GM12891 (cell line): ENCODE measurements at places on chromosomes 2 and 18.

- DNase-seq = no peak
Observed at GRCh38 chr2:159067971-159068370, 99.5 kb downstream of the TANC1 start.

DNA sequence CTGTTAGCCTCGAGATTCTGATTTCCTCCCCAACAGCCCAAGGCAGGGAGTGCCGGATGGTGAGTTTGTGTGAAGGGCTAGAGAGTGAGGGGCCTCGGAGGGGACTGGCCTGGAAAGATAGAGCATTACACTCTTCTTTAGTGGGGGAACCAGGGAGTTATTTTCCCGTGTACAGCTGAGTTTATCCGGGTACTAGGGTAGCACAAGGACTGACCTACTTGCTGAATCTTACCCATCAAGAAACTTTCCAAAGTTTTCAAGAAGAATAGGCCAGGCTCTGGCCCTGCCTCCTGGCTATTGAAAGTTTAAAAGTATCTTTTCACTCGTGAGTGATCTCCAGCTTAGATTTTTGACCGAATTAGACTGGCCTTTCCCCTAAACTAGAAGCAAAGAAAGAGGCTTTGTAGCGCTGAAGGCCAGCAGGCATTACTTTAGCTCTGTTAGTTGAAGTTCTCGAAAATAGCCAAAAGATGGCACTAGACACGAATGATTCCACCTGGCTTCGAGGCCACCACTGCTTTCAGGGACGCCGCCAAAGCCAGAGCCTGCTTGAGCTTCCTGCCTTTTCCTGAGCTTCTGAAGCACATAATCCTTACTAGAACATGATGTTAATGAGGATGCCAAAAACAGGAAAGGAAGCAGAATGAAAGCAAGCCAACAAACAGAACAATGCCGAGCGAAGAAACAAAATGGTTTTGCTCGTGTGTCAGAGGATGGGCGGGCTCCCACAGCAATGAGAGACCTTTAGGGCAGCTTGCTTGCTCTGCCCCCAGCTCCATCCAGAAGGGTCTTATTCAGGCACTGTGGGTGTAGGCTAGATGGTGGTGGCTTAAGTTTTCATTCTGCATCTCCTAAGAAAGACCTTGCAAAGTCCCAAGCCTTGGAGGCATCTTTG, 55.8 kb downstream of the TSN start:
- DNase-seq = no peak

GRCh38 chr2:1605102-1606045, 138.9 kb downstream of the PXDN start:
- DNase-seq = no peak

GRCh38 chr2:113986762-113987290, 96.9 kb downstream of the ACTR3 start:
- no peak for DNase-seq

DNA sequence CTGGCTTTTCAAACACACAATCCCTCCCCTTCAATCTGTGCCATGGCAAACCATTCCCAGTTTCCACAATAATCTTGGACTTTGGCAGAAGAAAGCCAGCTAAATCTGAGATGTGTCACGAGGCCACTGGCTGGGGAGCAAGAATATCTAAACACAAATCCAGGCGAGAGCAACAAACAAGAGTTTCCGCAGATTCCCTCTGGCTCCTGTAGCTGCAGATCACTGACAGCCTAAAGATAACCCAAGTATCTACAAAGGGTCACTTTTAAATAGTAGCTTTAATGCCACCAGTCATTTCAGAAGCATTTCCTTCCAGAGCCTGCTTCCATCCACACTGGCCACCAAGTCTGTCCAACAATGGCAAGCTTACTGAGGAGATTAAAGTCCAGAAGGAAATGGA, 86.9 kb downstream of the ACVR1 start:
- no peak for DNase-seq

DNA sequence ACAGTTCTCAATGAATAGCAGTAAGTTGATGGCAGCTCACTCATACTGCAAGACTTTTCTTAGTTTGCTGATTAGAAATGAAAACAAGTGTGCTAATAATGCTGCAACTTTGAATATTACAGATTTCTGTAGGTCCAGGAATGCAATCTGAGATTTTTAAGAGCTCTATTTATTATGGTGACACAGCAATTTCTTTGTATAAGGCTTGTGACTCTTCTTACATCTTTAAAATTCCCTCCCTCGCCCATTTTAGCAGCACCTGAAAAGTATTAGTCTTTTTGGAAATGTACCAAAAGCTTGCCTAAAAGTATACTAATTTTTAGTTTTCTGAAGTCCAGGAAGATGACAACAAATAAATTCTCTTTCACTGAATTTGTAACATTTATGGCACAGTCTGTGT, 4.4 kb upstream of the HTR2B start:
- DNase-seq = no peak

GRCh38 chr2:9844576-9844975, 1.3 kb downstream of the TAF1B start:
- no peak for DNase-seq

DNA sequence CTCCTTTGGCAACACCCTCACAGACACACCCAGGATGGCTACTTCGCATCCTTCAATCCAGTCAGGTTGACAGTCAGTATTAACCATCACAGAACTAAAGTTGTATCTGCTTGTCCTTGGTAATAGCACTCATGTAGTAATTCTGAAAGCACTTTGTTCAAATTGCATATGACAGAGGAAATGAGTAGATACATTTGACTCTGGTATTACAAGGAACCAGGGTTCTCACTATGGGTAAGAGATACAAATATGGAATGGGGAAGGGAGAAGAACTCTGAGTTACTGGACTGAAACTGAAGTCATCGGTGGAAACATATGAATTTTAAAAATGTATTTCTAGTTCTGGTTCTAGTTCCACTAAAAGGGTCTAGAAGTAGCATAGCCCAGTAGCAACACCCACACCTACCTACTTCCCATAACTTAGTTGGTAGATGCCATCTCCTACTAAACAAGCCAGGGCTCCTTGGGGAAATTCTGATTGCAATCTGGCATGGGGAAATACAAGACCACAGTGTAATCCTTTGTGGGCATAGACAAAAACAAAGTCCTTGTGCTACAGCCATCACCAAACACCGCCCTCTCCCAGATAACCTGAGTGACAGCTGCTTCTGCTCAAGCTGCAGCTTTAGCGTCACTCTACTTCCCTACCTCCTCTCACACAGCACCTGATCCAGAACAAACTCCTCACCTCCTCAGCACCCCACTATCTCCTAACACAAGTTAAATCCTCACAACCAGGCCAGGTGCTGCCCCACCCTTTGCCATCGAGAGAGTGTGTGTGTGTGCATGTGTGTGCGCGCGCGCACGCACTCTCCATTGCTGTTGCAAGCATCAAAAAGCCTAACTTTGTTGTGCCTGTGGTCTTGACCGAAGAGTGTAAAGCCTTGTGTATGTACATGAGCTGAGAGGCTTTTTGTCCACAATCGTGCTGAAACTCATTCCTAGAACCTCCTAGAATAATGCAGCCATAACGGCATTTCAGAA, 31.4 kb upstream of the CD226 start:
- no peak for DNase-seq

DNA sequence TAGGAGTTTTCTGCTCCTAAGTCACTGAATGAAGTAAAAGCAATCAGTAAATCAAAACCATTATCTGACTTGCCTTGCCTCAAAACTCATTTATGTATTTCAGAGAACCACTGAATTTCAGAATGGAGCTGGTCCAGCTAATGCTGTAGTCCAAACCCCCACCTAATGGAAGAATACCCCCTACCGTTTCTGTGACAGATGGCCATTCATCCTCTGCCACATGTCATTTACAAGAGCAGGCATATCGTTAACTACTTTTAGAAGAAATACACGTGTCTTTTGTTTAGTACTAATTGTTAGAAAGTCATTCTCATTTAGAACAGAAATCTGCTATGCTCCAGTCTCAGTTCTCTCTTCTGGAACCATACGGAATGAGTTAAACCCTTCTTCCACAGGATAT, 12.8 kb upstream of the GALNT5 start:
- no peak for DNase-seq
